CD4-positive, alpha-beta T cell treated with Interleukin-15 for 4 hours (primary cell): ENCODE measurements at places on chromosomes 16 and 17.

GRCh38 chr17:31074772-31075555 lies 19.8 kb upstream of the NF1 start:
- no peak for DNase-seq

GRCh38 chr16:4892361-4893102 lies 44.4 kb downstream of the PPL start:
- no peak for DNase-seq

DNA sequence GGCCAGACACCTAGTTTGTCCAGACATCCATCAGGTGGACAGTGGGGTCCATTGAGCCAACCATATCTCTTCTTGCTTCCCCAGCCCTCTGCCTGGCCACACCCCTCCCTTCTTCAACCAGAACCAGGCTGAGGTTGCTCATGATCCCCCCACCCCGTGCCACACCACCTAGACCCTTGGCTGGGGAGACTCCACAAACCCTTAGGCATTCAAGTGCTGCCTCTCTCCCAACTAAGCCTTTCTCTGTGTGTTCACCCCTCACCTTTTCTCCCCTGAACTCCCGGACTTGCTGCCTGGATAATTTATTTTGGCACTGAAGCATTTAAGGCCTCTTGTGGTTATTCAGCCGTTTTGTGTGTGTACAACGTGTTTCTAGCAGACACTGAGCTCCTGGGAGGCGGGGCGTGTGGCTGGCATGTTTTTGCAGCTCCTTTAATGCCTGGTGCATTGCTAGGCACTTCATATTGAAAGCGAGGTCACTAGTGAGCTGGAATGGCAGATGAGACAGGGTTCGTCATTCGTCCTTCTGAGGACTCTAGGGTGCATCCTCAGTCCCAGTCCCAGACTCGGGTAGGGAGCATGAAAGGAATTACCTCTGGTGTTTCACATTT lies 28.7 kb downstream of the CACNA1G start:
- DNase-seq: no peak

GRCh38 chr16:20884240-20884556 lies 16.0 kb downstream of the DCUN1D3 start:
- DNase-seq: no peak

DNA sequence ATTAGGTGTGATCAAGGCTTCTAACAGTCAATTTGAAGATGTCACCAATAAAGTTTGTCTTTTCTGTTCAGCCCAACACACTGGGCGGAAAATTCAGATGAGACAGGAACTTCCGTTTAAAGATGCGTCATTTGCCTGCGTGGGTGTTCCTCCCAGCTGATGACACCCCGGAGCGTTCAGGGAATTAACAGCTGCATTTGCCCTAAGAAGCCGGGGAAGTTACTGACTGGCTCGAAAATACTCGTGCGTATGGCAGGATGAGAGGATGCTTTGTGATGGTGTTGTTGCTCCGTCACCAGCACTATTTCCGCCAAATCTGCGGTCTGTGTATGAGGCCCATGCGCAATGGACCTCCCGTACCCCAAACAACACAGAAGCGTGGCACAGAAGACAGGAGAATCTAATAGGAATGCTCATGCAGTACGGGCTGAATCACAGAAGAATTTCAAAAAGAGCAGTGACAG lies 11.9 kb upstream of the PVALEF start:
- DNase-seq: peak; percentile 17

- DNase-seq: no peak
Measured at GRCh38 chr17:49911719-49912118, 57.3 kb upstream of the DLX4 start.

- no peak for DNase-seq
Measured at GRCh38 chr17:7190276-7190917, 11.2 kb upstream of the ASGR1 start.

DNA sequence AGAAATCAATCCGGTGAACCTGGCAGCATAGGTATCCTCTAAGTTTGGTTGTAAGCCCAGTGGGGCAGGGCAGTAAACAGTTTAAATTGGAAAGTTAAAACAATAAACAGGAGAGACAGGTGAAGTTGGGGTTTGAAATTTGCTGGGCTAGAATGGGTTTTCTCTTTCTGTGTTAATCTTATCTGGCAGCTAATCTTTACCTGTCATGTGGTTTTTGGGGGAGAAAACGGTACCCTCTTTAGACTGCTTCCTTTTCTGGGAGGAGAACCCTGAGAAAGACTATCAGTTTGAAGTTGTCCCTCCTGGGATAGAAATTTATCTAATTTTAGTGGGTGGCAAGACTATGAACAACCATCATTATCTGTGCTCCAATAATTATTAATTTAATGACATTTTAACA lies 24.0 kb downstream of the CDH13 start:
- peak; percentile 3 for DNase-seq

GRCh38 chr17:16486373-16487250 lies 5.4 kb downstream of the LRRC75A start:
- DNase-seq: no peak

DNA sequence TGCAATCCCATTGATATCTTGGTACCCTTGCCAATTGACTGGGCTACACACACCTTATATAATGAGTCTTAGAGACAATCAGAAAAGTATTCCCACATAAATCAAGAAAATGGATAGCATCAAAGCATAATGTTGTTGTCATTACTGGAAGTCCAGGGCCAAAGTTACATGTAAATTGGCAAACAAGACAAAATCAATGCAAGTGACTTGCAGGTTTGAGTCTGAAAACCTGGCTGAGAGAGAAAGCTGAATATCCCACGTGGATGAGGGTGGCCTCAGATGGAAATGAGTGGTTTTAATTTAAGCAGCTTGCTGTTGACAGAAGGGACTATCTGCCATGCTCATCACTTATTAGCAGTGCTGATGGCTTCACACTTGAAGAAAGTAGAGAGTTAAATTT lies 324.0 kb upstream of the MON1B start:
- no peak for DNase-seq
